Neural progenitor cell (in vitro differentiated cells): ENCODE measurements at places on chromosomes 13 and 19.

GRCh38 chr19:51029718-51030117, 3.3 kb upstream of the KLK11 start:
- DNase-seq: no peak

- no peak for DNase-seq
These were observed 107.9 kb upstream of the SLC7A1 start for GRCh38 chr13:29703421-29703820.

GRCh38 chr13:37407156-37407555, 191.4 kb downstream of the POSTN start:
- peak; percentile 6 for DNase-seq

DNA sequence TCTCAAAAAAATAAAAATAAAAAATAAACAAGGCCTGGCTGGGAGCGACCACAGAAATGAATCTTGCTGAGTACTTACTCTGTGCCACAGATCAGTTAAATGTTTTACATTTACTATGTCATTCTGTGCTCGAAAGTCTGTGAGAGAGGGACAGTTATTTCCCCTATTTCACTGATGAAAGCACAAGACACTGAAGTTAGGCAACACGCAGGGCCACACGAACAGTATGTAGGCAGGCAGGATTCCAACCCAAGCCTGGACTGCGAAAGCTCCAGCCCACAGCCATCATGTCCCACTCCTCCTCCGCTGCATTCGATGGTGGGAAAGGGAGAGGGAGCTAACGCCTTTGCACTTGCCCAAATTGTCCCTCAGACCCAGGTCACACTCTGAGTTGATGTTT, 34.2 kb downstream of the RUBCNL start:
- DNase-seq: no peak

DNA sequence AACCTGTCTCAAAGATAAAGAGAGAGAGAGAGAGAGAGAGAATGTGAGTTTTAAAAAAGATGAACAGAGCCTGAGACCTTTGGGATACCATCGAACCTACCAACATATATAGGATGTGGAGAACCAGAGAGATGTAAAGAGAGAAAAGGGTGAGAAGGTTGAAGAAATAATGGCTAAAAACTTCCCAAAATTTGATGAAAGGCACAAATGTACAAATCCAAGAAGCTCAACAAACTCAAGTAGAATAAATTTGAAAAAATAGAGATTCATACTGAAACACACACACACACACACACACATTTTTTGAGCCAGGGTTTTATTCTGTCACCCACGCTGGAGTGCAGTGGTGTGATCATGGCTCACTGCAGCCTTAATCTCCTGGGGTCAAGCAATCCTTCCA, 16.3 kb downstream of the ZNF558 start:
- no peak for DNase-seq

DNA sequence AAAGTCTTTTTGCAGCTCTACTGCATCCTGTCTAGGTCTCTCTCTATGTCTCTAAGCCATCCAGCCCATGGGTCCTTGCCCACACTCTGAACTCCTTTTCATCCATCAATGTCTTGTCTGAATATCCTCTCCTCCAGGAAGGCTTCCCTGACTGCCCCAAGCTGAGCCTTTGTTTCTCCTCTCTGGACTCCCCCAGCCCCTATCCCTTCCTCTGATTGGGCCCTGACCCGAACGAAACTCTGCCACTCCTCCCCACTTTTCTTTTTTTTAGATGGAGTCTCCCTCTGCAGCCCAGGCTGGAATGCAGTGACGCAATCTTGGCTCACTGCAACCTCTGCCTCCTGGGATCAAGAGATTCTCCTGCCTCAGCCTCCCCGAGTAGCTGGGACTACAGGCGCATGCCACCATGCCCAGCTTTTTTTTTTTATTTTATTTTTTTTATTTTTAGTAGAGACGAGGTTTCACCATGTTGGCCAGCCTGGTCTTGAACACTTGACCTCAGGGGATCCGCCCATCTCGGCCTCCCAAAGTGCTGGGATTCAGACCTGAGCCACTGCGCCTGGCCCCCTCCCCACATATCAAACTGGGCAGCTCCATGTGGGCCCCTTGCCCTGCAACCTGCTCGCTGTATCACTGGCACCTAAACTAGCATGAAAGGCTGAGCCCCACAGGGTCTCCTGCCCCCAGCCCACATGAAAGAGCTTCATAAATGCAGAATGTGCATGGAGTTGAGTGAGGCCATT, 870 bp upstream of the UNC13A start:
- no peak for DNase-seq

DNA sequence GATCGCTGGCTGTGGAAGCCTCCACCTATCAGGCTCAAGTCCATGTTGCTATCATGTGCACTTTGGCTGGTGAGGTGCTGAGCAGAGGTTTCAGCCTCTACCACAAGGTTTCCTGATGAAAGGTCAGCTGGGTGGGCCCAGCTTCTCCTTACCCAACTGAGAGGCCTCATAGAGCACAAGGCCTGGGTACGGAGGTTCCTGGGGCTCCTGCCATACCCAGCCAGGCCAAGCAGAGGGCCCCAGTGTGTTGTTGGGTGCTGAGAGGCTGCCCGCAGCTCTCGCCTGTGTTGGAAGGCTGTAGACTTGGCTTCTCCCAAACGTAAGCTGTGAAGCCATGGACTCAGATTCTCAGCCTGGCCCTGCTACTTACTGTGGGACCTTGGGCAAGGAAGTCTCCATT, 28.2 kb downstream of the ACTN4 start:
- no peak for DNase-seq

DNA sequence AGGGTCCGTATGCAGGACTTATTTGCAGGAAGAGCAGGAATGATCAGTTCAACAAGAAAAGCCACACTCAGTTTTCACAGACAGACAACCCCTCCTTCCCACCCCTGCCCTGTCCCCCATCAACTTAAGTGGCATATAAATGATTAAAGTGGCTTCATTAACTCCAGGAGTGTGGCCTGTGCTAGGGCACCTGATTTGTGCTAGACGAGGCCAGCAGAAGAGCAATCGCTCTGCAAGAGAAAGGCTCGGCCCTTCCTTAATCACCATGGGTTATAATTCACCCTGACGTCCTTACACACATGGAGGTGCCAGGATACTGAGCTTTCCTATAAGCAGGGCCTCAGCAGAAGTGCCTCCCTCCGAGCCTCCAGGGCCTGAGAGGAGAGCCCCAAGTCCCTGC, 14.6 kb downstream of the C19orf12 start:
- DNase-seq: no peak

GRCh38 chr19:41903193-41903953, 20.4 kb downstream of the ARHGEF1 start:
- no peak for DNase-seq

DNA sequence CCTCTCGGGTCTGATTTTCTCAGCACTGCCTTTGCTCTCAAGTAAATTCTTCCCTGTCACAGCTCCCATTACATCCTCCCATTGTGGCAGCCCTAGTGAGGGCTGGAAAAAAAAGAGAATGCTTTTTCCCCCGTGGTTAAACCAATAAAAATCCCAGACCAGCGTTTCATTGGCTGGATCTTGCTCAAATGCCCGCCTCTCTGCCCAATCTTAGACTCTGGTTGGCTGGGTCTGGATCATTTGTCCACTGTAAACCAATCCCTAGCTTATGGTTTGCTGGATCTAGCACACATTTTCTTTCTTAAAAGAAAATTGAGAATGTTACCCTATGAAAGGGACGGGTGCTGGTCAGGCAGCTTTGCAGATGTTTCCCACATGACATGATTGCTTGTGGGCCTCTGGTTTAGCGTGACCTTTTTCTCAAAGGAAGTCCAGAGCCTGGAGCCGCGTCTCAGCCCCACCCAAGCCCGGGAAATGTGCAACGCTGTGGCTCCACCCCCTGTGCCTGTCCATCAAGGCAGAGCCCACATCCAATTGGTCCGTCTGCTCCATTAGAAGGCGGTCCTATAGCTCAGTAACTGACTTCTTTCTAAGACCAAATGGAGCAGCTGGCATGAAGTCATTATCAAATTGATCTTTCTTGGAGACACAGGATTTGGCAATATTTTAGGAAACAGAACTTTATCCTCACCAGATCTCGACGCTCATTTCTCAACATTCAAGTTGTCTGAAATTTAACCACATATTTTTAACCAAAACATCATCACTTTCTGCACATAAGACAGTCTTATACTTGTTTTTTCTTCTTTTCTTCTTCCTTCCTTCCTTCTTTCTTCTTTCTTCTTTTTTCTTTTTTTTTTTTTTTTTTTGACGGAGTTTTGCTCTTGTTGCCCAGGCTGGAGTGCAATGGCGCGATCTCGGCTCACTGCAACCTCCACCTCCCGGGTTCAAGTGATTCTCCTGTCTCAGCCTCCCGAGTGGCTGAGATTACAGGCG, 2.6 kb upstream of the MCEMP1 start:
- peak; percentile 71 for DNase-seq

DNA sequence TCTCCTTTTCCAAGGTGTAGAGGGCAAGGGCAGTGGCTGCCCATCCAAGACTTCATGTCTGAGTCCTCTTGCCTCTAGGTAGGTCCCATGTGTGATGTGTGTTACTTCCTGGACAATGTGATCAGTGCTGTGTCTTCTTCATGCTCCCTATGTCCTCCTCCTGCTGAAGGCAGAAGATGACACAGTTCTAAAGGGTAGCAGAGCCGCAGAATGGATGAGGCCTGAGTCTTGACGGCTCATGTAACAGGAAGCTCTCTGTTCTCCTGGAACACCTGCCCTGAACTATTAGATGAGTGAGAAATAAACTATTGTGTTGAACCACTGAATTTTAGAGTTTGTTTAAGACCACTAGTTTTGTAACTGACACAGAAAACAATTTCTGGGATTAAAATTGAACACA, 165.9 kb downstream of the NDFIP2 start:
- no peak for DNase-seq

GRCh38 chr19:4120559-4121272, 3.2 kb downstream of the MAP2K2 start:
- DNase-seq: no peak

- no peak for DNase-seq
These were observed 14.7 kb downstream of the GADD45B start for GRCh38 chr19:2490659-2491058.

GRCh38 chr13:110200276-110200870, 106.6 kb downstream of the COL4A1 start:
- no peak for DNase-seq

GRCh38 chr13:112839356-112840105, 129.5 kb upstream of the MCF2L start:
- DNase-seq: no peak

- peak; percentile 13 for DNase-seq
These were observed 63.5 kb downstream of the TSHZ3 start for GRCh38 chr19:31285744-31286143.

DNA sequence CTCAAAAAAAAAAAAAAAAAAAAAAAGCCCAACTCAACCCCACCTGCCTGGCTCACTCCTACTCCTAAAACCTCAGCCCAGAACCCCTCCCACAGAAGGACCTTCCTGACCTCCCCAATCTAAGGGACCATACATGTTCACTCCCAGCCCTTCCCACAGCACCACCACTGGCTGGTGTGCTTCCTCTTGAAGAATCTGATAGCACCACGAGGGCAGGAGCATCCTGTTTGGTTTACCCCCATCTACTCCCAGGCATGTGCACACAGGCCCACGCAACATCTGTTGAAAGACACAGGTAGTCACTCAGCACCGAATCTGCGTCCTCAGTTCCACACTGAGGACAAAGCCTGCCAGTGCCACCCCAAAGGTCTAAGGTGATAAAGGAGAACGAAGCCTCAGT, 8.2 kb downstream of the LATS2 start:
- DNase-seq: no peak

DNA sequence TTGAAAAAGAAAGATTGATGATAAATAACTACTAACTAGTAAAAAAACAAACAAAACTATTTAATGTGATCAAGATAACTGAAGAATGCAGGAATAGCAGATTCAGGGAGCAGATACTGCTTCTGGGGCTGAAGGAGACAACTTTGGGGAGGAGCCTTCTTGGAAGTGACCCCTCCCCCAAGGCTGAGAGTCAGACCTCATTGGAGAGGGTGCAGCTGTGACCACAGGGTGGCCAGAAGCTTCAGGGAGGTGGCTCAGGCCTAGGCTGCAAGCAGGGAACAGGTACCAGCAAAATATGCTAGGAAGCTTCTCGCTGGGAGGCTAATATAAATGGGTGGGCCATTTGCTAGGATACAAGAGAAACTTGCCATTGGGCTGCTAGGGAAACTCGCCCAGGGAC, 149.9 kb downstream of the MYO16 start:
- DNase-seq: no peak

- DNase-seq: no peak
These were observed 150.1 kb downstream of the SHISA2 start for GRCh38 chr13:25901460-25902376.
